ENCODE measurements at places on chromosomes 1 and 21.

DNA sequence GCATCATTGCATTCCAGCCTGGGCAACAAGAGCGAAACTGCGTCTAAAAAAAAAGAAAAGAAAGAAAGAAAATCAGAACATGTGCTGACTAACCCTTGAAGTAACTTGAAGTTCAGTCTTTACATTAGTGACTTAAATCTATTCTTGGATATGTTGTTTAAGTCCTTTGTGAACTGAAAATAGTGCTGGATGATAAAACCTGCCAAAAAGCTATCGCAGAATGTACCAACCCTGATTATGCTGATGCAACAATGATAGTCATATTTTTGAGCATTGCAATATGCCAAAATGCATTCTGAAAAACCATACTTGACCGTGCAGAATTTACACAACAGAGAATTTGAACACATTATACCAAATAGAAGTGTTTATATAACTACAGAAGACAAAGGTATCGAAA is 30.7 kb downstream of the SHISAL2A start:
- DNase-seq, result no peak

- DNase-seq, result no peak
These were observed 16.5 kb downstream of the ADAM30 start for GRCh38 chr1:119879510-119880434.

- peak; percentile 55 for DNase-seq
These were observed 70.7 kb upstream of the USP24 start for GRCh38 chr1:55285834-55286233.

GRCh38 chr1:107016376-107016978 is 40.0 kb upstream of the PRMT6 start:
- DNase-seq, result no peak

GRCh38 chr1:193700710-193701355 is 514.4 kb upstream of the B3GALT2 start:
- peak; percentile 81 for DNase-seq

- no peak for DNase-seq
These were observed 19.8 kb downstream of the CD34 start for GRCh38 chr1:207891148-207891547.

DNA sequence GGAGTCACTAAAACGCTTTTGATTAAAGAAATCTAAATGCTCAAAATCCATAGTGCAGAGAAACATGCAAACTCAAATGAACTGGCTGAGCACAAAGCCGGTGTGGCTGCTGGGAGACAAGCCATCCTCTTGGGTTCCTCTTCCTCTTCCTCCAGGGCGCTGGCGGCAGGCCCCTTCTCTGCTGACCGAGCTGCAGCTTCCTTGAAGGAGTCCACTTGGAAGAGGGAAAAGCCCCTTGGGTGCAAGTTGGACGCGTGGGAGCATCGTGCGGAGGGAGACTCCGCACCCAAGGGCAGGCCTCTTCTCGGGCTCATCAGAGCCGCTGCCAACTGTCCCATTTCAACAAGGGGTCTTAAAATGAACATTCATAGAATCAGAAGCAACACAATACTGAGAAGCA is 7.9 kb downstream of the CCNL2 start:
- DNase-seq, result no peak

GRCh38 chr1:19341201-19342061 is 29.3 kb downstream of the SLC66A1 start:
- peak; percentile 83 for DNase-seq

DNA sequence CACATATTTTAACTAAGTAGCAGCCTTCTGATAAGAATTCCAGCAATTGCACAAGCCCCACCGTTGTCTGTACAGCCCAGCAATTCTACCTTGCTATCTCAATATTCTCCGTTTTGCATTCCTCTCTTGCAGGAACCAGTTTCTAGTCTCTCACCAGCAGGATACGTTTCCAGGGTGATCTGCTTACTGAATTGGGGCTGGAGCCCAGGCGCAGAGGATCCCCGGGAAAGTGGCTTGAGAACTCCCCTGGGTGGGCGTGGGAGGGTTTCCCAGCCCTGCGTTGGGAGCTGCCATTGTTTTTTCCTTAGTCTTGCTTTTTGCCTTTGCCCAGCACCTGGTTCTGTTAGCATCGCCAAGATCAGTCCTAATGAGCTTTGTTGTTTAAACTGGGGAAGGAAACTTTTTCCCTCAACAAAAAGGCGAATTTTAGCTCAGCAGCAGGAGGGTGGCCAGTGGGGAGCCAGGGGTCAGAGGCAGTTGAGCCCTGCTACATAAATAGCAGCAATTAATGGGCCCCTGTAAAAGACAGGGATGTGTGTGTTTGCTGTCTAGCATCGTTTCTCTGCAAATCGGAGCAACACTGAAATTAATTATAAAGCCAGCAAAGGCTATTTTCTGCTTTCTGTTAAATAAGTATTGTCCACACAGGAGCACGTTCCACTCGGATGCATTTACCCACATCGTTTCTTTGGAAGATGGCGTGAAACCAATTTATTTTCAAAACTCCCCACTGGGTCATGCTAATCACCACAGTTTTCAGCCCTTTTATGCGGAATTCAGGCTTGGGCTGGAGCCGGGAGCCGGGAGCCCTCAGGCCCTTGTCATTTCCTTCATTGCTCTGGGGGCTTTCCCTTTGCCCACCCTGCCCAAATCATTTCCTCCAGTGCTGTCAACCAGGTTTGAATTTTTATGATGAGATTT is 36.6 kb downstream of the HUNK start:
- no peak for DNase-seq

GRCh38 chr1:170355267-170355801 is 176.6 kb upstream of the GORAB start:
- DNase-seq, result no peak

GRCh38 chr1:229032375-229032774 is 238.5 kb upstream of the RAB4A start:
- DNase-seq, result no peak

DNA sequence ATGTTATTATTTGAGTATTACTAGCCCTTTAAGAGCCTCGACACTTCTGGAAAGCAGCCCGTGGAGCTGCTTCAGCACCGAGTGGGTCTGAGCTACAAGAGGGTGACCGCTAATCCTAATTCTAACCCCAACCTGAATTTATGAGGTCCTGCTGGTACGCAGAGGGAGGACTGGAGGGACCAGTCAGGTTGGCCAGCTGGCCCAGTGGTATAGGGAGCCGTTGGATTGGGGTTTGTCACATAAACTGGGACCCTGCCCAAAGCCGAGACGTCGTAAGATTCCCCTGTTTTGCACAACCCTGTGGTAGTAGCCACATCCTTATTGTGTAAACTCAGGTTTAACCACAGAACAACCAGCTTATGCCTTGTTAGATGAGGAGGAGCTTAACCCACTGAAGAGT is 60.8 kb upstream of the F3 start:
- DNase-seq, result peak; percentile 92

DNA sequence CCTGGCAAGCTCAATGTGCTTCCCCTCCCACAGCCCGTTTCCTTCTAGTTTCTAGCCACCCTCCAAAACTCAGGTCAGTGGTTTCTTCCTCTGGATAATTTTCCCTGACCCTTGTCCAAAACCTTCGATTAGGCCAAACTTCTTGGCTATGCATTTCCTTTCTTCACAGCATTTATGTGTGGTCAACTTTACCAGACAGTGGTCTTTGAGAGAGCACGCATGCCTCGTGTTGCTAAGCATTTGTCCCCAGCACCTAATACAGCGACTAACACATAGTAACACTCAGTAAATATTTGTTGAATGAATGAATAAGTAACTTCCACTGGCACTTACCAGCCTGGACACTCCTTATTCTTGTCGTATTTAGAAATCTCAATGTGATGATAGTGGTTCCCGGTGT is 610.7 kb downstream of the PLPP3 start:
- DNase-seq, result peak; percentile 12

- DNase-seq, result no peak
These were observed 4.6 kb downstream of the PNRC2 start for GRCh38 chr1:23964235-23964668.

DNA sequence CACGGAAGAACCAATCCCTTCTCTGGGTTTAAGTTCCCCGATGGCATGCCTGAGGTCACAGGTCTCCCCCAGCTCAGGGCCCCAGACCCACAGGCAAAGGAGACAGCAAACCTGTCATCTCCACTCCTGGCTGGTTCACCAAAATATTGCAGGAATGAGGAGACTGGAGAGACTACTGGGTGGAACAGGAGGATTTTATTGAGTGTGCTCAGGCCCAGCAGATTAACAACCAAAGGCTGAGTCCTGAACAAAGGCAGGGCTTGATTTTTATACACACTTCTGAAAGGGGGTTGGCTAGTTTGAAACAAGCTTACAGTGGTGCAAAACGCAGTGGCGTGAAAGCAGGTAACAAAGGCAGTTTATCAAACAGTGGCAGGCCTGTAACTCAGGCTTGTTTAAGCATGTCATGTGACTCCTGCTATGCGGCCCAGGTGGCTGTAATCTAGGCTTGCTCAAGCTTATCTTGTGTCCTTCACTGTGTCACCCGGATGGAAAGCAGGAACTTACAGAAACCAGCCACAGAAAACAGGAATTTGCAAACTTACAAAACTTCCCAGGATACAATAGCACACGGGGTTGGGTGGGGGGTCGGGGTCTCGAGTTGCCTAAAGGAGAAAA is 27.4 kb upstream of the KCNJ15 start:
- DNase-seq, result peak; percentile 47

DNA sequence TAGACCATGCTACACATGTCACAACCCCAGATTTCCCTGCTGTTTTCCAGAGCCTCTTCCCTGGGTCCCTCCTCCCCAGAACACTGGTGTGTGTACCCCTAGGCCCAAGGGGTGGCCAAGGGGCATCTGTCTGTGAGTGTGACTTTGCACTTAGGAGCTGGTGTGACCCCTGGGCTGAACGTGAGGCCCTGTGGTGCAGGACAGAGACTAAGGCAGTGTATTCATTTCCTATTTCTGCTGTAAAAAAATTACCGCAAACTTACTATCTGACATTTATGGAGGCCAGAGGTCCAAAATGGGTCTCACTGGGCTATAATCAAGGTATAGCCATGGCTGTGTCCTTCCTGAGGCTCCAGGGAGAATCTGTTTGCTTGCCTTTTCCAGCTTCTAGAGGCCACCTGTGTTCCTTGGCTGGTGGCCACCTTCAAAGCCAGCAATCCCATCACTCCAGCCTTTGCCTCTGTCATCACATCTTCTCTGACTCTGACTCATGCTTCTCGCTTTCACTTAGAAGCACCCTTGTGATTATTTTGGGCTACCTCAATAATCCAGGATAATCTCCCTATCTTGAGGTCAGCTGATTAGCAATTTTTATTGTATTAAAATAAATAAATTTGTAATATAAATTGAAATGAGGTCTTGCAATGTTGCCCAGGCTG is 24.0 kb upstream of the ELOA start:
- DNase-seq, result peak; percentile 16

DNA sequence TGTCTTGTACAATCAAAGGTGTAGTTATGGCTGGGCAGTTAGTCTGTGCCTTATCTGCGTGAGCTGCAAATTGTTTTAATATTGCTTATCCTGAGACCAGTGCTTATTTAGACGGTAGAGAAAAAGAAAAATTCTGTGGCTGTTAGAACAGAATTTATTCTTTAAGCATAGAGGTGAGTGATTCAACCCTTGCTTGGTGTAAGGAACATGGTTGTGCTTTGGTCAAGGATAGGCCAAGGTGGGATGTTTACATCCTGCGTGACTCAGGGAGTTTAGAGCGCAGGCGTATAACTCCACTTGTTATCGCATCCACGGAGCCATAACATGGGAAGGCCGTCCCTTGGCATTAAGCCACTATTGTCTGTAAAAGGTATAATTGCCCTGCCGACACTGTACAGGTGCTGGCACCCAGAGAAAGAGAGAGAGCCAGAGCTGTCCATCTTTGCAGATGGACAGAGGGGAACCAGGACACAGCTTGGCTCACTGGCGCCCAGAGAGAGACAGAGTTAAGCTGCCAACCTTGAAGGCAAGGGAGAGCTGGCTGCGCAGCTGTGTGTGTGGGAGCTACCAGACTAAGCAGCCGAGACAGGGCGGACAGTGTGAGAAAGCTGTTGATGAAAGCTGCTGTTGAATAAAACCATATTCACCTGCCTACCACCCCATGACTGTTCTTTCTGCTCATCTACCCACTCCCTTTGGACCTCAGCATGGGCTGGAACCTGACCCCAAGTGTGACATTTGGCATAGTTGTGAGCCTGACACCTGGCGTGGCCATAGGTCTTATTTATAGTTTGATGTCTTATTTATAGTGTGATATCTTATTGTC is 200.4 kb downstream of the DYRK1A start:
- no peak for DNase-seq

- DNase-seq, result no peak
These were observed 106.4 kb downstream of the C1orf94 start for GRCh38 chr1:34283142-34283541.

GRCh38 chr21:32645261-32646182 is 33.3 kb upstream of the CFAP298 start:
- DNase-seq, result no peak

DNA sequence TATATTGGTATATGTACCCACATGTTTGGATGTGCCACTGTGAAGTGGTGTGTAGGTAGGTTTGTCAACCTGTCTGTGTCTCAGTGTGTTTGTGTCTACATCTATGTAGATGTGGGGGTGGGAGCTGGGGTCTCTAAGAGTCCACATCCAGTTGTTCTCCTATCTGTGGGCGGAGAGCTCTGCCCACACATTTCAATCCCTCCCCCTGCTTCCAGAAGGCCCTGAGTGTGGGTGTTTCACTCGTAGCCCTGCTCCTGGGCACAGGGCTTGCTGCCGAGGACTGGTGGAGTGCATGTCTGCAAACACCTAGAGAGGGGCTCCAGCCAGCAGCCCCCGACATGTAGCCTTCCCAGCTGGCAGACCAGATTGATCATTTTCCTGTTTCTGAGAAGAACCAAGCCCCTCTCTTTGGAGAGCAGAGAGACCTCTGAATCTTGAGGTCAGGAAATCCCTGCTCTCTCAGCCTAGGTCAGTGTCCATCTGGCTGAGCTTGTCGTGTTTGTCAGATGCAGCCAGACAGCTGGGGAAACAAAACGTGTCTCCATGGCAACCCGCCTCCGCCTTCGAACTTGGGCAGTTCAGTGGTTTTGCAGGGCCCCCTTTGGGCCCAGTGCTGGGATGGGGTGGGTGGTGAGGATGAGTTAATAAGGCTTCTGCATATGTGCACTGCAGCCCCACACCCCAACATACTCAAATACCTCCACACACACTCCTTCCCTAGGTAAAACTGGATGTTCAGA is 31.2 kb upstream of the SYNC start:
- DNase-seq, result no peak

- no peak for DNase-seq
These were observed 12.1 kb downstream of the IL6R start for GRCh38 chr1:154417338-154417608.

DNA sequence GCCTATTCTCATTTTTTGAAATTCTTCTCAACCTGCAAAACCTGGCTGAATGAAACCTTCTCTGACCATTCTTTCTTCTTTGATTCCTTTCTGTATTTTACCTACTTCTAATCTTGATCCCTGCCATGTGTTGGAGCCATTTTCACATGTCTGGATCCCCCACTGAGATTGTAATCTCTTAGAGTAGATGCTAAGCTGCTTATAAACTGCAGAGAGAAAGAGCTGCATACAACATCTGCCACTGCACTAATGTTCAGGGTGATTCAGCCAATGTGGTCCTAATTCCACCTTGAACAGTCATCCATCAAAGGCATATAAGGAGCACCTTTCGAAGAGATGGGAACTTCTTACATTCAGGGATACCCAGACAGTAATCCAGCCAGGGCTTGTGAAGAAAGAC is 16.2 kb upstream of the DAB1 start:
- no peak for DNase-seq

- peak; percentile 71 for DNase-seq
These were observed 175.6 kb downstream of the NRIP1 start for GRCh38 chr21:14889080-14889810.

Measured in PC-3 (cell line).